ENCODE measurements at places on chromosomes 7 and 10.

DNA sequence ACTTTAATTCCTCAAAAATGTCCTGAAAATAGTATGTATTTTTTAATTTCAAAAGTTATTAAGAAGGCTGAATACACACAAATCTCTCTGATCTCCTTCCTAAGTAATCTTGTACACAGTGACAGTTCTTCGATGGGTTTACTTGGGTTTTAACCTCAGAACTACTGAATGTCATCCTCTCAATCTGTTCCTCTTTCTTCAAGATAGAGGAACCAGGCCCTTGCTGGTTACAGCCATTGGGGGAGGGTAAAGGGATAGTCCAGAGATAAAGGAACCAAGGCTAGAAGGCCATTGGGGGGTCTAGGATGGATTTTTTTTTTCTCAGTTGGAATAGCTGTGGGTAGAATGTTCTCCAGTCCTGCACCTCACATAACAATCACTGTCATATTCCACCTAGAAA lies 224.9 kb downstream of the SKIDA1 start:
- no peak for DNase-seq

DNA sequence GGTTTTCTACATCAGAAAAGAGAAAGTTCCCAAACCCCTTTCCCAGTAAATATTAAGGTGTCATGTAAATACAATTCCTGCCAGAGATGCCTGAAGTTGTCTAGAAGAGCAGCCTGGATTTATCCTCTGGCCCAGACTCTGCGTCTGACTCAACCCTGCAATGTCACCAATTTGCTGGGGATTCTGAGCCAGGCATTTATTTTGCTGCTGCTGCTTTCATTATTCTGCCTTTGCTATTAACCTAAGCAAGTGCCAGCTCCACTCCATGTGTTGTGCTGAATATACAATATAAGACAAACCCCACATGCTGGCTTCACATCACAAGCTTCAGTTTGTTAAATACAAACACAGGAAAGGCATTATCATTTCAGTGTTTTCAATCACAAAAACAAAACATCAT lies 59.1 kb downstream of the ELAPOR2 start:
- DNase-seq = no peak

DNA sequence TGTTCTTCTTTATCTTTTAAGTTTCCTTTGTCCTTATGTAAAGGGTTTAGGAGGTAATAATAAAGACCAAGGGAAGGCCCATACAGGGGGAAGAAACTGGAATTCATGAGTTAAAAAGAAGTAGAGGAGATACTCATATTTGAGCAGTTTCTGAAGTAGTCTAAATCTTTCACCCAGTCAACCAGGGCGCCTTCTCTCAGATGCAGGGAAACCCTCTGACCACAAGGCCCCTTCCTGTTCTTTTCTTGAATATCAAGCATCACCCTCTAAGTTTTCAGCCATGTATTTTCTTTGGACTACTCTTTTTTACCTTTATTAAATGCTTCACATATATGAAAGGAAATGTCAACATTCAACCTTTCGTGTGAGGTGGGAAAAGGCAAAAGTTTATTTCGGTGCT lies 630.8 kb downstream of the SUGCT start:
- no peak for DNase-seq

DNA sequence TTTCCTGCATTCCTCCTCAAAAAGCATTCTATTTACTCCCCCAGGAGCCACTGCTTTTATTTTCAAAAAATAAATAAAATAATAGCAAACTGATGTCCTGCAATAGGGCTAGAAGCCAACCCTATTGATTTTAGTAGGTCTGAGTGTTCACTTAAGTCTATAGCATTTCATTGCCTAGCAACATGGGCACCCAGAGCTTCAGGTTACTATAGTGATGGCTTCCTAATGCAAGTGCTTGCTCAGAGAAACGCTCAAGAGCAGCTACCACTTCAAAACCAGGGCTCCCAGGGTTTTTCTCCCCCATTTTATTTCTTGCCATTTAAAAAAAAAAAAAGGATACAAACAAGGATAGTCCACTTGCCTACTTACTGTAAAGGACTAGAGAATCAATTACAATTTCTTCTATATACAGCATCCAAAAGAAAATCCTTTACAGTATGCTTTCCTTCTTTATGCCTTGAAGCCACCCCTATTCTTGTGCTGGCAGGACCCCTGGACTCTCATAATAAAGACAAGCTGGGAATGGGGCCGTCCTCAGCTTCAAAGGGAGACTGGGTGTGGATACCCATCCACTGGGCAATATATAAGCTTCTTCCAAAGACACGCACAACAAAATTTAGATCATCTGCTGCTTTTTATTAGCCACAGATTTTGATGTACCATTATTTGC lies 133.3 kb downstream of the VPS41 start:
- no peak for DNase-seq

GRCh38 chr7:64807731-64808365 lies 13.6 kb downstream of the ZNF138 start:
- DNase-seq = no peak

GRCh38 chr7:28161331-28161730 lies 19.3 kb downstream of the JAZF1 start:
- DNase-seq = no peak

- no peak for DNase-seq
These were observed 178.2 kb upstream of the NRG3 start for GRCh38 chr10:81696609-81697388.

DNA sequence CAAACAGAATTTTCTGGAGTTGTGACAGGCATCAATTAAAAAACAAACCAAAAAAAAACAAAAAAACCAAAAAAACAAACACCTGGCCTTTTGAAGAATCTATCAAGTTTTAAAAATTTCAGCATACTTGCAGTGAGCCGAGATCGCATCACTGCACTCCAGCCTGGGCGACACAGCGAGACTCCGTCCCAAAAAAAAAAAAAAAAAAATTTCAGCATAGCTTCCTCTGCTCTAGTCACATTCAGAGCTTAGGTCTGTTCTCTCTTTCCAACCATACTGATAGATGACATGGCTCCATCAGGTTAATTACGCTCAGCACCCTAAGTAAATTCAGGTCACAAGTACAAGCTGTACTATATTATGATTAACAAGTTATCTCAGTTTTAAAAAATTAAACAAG lies 3.1 kb downstream of the KBTBD2 start:
- no peak for DNase-seq

GRCh38 chr10:133276100-133276434 lies 601 bp downstream of the ADAM8 start:
- DNase-seq = no peak

- no peak for DNase-seq
These were observed 71.8 kb upstream of the LOXL4 start for GRCh38 chr10:98339799-98340198.

- no peak for DNase-seq
These were observed 33.5 kb upstream of the SFRP5 start for GRCh38 chr10:97805096-97805884.

DNA sequence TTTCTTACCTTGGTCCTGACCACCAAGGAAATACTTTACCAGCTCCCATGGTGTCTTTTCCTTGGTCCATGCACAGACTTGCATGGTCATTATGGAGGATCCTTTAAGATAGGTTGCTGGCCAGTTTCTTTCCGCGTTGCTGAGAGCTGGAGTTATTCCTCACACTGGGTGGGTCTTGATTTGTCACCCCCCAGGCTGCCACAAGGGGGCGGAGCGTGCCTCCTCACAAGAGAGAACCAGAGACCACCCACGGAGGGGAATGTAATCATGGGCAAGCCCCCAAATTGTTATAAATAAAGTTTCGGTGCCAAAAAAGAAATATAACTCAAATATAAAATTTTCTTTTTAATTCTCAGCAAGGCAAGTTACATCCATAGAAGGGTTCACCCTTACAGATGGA lies 10.5 kb upstream of the TRIM24 start:
- no peak for DNase-seq

DNA sequence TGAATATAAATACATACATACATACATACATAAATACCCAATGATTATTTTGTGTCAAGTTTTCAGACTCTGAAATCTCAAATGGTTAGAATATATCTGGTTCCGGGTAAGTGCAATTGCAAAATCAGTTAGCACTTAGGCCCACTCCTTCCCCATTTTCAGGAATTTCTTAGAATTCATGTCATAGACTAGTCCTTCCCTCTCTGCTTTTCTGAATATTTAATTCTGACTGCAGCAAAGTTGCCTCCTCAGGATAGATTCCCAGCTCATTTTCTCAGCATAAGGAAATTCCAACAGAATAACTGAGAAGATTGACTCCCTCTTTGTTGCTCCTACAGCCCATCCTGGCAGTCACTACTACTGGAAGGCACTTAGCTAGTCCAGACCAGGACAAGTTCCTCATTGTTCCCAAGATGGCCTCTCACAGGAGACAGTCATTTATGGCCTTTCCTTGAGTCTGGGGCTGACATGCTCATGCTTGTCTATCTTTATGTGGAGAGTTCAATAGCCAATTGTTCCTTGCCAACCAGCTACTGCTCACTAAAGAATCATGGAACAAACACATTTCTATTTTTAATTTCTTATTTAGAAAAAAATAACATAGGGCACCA lies 142.9 kb upstream of the ITGB1 start:
- no peak for DNase-seq

- DNase-seq = no peak
These were observed 282.3 kb downstream of the KLF6 start for GRCh38 chr10:3502673-3503072.

DNA sequence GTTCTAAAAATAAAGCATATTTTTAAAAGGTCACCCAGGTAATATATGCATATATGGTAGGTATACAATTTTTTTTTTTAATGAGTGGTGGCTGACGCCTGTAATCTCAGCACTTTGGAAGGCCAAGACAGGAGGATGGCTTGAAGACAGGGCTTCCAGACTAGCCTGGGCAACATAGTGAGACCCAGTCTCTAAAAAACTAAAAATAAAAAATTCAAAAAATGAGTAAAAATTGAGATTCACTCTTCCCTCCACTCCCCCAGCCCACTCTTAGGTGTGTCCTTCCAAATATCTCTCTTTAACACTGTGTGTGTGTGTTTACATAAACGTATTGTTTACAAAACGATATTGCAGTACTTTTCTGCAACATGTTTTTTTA lies 929 bp upstream of the ANXA11 start:
- no peak for DNase-seq

- DNase-seq = no peak
These were observed 143.2 kb downstream of the SRPK2 start for GRCh38 chr7:105245398-105246114.

DNA sequence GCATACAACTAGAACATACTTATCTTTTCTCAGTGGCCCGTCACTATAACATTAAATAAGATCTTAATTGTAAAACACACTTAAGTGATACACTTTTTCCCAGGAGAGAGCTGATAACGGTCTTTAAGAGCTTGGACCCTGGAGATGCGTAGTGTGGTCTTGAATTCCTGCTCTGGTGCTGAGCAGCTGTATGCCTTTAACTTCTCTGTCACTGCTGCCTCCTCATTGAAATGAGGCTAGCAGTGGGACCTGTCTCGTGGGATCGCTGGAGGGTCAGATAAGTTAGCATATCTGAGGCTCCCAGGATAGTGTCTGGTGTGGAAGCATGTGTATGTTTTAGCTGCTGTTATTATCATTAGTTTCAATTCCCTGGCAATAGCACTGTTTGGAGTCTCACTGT lies 194.9 kb downstream of the SDK1 start:
- DNase-seq = no peak

DNA sequence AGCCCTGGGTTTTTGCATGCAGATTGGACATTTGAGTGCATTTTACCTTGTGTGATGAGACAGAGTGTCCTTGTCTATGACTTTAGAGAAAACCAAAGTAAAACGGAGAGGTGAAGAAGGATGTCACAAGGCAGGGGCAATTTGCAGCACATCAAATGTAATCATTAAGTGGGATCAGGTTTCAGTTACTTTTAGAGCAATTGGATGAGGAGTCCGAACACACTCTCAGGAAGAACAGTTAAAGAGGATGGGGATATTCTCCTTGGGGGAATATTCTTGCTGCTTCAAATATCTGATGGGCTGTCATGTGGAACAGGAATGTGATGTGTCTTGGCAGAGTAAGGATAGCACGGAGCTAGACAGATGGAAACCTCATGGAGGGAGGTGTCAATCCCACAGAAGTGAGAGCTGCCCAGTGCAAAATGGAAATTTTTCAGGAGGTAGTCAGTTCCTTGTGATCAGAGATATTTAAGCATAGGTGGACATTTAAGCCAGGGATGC lies 757 bp downstream of the RAB19 start:
- DNase-seq = no peak

GRCh38 chr7:66778201-66778600 lies 37.7 kb downstream of the RABGEF1 start:
- no peak for DNase-seq

DNA sequence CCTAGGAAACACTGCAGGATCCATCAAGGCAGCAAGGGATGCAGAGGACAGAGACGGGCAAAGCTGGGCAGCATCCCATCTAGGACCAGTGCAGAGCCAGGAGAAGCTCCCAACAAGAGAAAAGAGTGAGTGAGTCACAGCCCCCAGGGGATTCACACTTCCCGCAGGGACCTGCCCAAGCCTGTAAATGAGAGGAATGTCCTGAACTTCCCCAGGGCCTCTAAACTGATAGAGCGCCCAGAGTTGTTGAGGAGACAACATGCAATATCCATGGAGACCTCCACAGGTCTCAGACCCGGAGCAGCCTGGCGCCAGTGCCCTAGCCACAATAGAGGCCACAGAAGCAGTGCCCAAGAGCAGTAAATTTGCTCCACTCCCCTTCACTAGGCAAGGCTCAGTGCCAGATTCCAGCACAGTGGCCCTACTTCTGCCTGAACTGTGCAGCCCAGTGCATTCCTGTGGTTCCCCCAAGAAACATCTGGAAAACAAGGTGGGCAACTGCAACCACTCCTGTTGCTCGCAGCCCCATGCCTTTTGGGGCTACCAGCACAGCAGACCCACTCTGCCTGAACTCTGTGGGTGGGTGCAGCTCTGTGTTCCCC lies 567.5 kb downstream of the POM121L12 start:
- DNase-seq = no peak
